ENCODE measurements at places on chromosomes 13 and 19.
A peak's percentile ranks its signal among the peaks of the same experiment; 100 is the strongest.

- no peak for DNase-seq
Measured at GRCh38 chr13:44679597-44679996, 103.5 kb upstream of the TSC22D1 start.

DNA sequence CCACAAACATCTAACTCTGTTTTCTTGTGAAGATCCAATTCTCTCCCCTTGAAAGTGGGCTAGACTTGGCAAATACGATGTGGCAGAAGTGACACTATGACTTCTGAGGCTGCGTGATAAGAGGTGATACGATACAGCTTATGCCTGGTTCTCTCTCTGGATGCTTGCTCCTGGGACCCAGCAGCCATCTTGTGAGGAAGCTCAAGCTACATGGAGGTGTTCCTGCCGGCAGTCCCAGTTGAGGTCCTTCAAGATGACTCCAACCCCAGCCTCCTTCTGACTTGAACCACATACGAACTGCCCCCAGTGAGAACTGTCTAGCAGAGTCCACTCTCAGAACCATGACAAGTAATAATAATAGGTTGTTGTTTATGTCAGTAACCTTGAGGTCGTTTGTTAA lies 10.7 kb upstream of the FEM1A start:
- DNase-seq: no peak

- DNase-seq: no peak
Measured at GRCh38 chr19:33514885-33515551, 6.6 kb downstream of the PEPD start.

GRCh38 chr19:13583753-13584152 lies 77.5 kb upstream of the CACNA1A start:
- no peak for DNase-seq

- DNase-seq: no peak
Measured at GRCh38 chr13:23847497-23847896, 41.7 kb downstream of the MIPEP start.

DNA sequence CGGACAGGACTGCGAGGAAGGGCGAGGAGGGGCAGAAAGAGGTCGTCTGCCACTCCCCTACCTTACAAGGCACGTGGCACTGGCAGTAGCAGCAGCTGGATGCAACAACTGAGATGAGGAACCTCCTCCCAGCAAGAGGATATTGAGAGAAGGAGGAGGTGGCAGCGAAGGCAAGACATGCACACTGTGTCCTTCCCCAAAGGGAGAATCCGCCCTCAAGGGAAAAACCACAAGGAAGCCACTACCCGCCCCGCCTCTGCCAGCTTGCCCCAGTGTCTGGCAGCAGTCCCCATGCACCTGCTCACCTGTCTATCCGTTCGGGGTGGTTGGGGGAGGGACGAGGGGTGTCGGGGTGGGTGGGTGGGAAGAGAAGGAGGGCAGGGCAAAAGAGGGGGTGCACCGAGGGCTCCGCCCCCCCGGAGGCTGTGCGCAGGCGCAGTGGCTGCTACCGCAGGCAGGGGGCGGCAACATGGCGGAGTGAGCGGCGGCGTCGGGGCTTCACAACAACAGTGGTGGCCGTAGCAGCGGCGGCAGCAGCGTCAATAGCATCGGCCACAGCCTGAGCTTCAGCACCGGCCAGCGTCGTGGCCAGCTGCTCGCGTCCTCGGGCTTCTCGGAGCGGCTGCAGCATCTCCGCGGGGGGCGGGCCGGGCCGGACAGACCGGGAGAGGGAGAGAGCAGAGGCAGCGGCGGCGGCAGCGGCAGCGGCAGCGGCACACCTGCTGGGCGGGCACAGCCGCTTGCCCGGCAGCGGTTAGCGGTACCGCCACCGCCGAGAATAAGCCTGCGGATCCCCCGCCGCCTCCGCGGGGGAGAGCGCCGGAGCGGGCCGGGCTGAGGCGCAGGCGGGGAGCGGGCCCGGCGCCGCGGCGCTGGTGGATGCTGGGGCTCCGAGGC lies at the start of gene NBEA:
TSS of gene NBEA (plus strand) at position 436 of the 897 bp plus-strand sequence. CDS start 551 bp downstream, outside the sequence.
- DNase-seq: peak; percentile 38

Measured in stimulated activated CD4-positive, alpha-beta T cell treated with anti-CD3 and anti-CD28 coated beads, Interleukin-15, amount 100 ng/mL, for 1 hour (primary cell).